ENCODE measurements at places on chromosomes 4 and X.

GRCh38 chr4:169252339-169253112 is 18.2 kb downstream of the SH3RF1 start:
- DNase-seq, result no peak

- no peak for DNase-seq
These were observed 20.6 kb upstream of the FTHL17 start for GRCh38 chrX:31092476-31092875.

- DNase-seq, result no peak
These were observed 48.9 kb upstream of the ZNF518B start for GRCh38 chr4:10506077-10506476.

DNA sequence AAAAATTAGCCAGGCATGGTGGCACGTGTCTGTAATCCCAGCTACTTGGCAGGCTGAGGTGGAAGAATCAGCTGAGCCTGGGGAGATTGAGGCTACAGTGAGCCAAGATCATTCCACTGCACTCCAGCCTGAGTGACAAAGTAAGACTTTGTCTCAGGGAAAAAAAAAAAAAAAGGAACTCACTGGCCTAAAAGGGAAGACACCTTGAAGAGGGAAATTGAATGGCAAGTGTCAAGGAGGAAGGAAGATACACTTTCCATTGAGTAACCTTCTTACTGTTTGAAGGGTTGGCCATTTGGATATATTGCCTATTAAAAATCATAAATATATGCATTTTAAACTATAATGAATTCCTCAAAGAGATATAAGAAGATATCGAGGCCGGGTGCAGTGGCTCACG is 147.5 kb upstream of the FAM241A start:
- no peak for DNase-seq

DNA sequence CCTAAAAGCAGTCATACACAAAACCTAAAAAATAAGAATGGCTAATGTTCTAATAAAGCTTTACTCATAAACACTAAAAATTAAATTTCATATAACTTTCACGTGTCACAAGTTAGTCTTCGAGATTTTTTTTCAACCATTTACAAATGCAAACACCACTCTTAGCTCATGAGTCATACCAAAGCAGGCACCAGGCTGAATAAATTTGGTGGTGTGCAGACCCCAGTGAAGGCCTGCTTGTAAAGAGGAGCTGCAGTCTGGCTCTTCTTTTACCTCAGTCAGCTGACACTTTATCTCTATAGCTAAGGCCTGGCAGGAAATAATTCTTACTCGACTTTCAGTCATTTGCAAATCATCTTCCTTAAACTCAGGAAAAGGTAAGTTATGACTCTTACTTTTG is 37.4 kb downstream of the CLOCK start:
- no peak for DNase-seq

- no peak for DNase-seq
These were observed 215.5 kb upstream of the VEGFC start for GRCh38 chr4:177008071-177008835.

DNA sequence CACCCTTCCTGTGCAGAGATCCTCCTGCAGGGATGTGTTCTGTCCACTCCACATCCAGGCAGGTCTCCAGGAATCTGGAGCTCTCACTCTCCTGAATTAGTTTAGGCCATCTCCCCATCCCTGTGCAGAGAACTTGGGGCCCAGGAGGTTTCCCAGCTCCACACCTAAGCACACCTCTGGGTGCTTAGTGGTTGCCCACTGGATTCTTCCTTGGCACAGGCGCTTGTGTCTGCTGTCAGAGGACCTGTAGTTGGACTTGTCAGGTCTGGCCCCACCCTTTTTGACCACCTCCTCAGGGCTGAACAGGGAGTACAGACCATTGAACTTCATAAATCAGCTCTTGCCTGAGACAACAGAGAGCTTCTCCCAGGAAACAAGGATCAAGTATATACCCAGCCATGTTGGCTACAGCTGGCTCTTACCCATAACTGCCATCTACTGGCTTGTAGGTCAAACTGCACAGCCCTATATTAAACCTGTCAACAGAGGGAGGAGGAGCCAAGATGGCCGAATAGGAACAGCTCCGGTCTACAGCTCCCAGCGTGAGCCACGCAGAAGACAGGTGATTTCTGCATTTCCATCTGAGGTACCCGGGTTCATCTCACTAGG is 275.5 kb downstream of the PPARGC1A start:
- DNase-seq, result no peak

GRCh38 chrX:141314441-141314840 is 72.1 kb upstream of the SPANXC start:
- DNase-seq, result no peak

DNA sequence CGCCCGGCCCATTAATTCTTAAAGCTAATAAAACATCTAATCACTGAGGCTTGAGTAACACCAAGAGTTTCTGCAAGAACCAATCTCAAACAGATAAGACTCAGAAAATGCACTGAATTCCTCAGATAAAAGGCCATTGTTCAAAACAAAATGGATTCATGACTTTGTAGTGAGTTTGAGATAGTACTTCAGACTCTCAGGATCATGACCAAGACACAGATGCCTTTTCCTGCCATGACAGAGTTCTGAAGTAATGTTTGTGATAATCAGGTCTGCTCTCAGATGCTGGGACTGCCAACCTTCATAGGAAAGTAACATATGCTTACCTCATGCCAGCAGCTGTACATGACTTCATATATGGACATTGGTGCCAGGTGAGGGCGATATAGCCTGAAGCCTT is 54.6 kb downstream of the NIPAL1 start:
- no peak for DNase-seq

GRCh38 chr4:30939069-30939468 is 218.9 kb downstream of the PCDH7 start:
- DNase-seq, result no peak

GRCh38 chrX:122641826-122642225 is 542.3 kb upstream of the GRIA3 start:
- DNase-seq, result no peak

DNA sequence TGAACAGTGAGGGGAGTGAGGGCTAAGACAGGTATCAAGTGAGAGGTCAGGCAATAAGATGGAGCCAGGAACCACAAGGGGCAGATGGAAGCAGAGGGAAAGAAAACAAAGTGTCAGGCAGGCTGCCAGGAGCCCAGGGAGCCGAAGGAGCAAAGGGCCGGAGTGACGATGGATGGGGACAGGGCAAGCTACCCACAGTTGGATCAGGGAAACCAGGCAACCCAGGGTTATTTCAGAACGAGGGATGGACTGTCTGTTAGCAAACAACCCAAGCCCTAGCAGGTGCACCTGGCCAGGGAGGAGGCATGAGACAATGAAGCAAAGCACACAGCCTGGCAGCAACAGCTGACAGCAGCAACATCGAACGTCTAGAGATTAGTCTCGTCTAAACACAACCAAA is 39.2 kb downstream of the SEL1L3 start:
- DNase-seq, result no peak

- DNase-seq, result no peak
These were observed 486.0 kb upstream of the CTSO start for GRCh38 chr4:156439576-156440200.

GRCh38 chr4:25863347-25863784 is 578 bp upstream of the SEL1L3 start:
- DNase-seq, result no peak

DNA sequence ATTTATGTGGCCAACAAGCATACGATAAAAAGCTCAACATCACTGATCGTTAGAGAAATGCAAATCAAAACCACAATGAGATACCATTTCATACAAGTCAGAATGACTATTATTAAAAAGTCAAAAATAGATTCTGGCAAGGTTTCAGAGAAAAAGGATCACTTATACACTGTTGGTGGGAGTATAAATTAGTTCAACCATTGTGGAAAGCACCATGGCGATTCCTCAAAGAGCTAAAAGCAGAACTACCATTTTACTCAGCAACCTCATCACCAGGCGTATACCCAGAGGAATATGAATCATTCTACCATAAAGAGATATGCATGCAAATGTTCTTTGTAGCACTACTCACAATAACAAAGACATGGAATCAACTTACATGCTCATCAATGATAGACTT is 478.7 kb upstream of the GALNTL6 start:
- DNase-seq, result no peak

GRCh38 chr4:153318696-153319320 is 25.7 kb upstream of the MND1 start:
- no peak for DNase-seq

DNA sequence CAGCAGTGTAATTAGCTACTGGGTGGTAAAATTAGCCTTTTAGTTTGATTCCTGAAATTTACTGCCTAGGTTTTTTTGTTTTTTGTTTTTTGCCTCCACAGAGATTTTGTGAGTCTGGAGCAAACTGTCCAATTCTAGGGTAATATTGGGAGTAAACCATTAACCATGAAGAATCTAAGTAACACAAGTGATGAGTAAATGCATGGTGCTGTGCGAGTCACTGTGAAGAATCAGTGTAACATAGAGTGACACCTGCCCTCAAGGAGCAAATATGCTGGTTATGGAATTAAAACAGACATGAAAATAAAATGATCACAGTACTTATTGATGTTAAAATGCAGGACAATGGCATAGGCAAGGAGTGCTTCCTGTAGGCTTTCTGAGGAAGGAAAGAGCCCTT is 60.1 kb downstream of the LRP2BP start:
- no peak for DNase-seq

GRCh38 chr4:113434247-113434587 is 327.3 kb downstream of the CAMK2D start:
- DNase-seq, result no peak

DNA sequence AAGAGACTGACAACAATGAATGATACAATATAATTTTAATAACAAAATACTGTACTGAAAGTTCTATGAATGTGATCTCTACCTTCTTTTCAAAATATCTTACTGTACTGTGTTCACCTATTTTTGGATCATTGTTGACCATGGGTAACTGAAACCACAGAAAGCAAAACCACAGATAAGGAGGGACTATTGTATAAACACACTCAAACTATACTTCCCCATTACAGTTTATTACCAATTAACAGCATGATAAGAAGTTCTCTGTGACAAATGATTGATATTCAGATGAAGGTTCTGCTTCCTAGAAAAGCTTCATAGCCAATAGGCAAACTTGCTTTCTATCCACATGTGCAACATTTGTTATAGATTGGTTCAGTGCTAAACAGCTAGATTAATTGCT is 50.1 kb downstream of the GABRG1 start:
- no peak for DNase-seq

- DNase-seq, result no peak
These were observed 51.7 kb downstream of the WFS1 start for GRCh38 chr4:6321361-6321760.

- no peak for DNase-seq
These were observed 69.0 kb upstream of the SPANXN1 start for GRCh38 chrX:145178268-145178667.

DNA sequence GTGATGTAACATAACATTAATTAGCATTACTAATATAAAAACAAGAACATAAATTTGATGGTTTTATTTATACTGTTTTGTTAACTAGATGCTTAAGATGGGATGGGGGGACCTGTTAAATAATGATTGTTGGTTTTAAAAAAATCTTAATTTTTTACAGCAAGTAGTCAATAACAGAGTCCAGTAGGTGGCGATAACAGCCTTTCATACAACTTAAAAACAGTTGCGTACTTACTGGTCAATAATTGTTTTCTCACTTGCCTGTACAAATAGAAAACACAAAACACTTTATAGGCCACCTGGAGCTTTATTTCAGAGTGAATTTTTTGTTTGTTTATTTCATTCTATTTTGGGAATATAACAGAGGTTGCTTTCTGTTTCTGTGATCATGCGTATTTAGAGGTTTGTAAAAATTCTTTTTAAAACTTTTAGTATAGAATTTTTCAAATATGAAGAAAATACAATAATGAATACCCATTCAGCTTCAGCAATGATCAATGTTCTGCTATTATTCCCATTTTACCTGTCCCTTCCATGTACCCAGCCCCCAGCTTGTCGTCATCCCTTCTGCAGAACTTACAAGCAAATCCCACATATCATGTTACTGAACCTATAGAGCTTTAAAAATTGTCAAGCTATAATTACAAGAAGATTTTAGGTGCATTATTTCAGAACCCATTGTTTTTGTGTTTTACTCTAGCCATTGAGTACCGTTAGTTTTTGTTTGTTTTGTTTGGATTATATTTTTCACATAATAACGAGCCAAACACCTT is 97.1 kb downstream of the MRPL1 start:
- no peak for DNase-seq

DNA sequence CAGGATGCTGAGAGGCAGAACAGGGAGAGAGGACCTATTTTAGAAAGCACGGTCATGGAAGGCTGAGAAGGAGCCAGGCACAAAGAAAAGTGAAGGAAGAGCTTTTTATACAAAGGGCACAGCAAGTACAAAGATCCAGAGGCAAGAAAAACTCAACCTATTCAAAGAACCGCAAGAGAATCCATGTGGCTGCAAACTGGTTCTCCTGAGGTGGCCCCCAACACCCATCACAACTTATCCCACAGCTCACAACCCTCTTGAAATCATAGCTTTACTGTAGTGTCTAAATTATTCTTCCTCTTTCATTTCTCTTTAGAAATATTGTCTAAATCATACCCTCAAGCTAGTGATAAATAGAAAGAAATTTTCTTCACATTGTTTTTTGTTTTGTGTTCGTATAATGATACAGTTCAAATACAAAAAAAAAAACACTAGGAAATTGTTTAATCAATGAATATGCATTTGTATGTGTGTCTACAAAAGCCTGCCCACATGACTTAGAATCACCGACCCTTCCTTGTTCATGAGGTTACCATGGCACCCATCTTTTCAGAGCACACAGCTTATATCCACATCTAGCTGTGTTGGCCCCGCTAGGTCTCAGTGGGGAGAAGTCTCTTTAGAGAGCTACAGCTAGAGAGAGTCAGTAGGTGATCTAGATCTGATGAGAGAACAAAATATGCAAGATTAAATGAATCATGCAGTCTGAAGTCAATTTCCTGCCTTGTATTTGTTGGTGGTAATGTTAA is 126.9 kb upstream of the DCLK2 start:
- no peak for DNase-seq

DNA sequence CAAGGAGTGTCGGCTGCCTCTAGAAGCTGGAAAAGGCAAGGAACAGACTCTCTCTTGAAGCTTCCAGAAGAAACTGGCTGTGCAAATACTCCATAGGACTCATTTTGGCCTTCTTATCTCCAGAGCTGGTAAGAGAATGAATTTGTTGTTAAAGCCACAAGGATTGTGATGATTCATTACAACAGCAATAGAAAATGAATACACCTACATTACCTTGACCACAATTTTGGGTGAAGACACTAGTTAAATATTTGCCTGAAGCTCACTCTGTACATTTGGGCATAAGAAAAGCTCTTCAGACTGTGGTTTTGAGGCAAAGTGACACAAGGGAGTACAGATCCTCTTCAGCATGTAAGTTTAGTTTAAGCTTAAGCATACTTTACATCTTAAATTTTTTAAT is 134.5 kb upstream of the TLL1 start:
- no peak for DNase-seq

GRCh38 chr4:70600977-70601376 is 8.9 kb downstream of the AMBN start:
- no peak for DNase-seq

Data from stimulated activated CD4-positive, alpha-beta T cell treated with anti-CD3 and anti-CD28 coated beads, Interleukin-1b, Interleukin-23, amount 100 ng/mL, for 4 hours (primary cell).